ENCODE measurements at places on chromosomes 4 and X. TPM values are rescaled to one million over a fixed set of nuclear protein-coding genes. Genes with fewer than 3 reads are reported as not detected.

Gene UBA1
- 208 TPM for total RNA-seq

Gene NEIL3
- total RNA-seq, result 12.1 TPM

Gene CTAG2
- total RNA-seq, result not detected

Gene MAGEA8
- not detected for total RNA-seq

Gene CTSO
- 1.5 TPM for total RNA-seq

Gene PDLIM5
- 43.1 TPM for total RNA-seq

Gene TMSB15C
- not detected for total RNA-seq

Gene EVC
- 12.5 TPM for total RNA-seq

Gene GLRB
- 1.2 TPM for total RNA-seq

Gene RIPPLY1
- not detected for total RNA-seq

Gene CLCN4
- 3.6 TPM for total RNA-seq

Gene HTN1
- not detected for total RNA-seq

Gene FRMPD4
- total RNA-seq, result 0.04 TPM

Gene CYBB
- not detected for total RNA-seq

Gene HELQ
- 4.5 TPM for total RNA-seq

Gene ENPP6
- not detected for total RNA-seq

Gene MAGED4
- total RNA-seq, result 11.3 TPM

Gene USP17L10
- not detected for total RNA-seq

Gene OTUD5
- total RNA-seq, result 60.4 TPM

Gene RNF128
- total RNA-seq, result 0.12 TPM

Gene GPR82
- not detected for total RNA-seq

Gene SLC16A2
- total RNA-seq, result 24.6 TPM

Gene SPATA4
- 0.22 TPM for total RNA-seq

Gene BEND2
- not detected for total RNA-seq

Gene MAGEA1
- total RNA-seq, result 0.23 TPM

Gene FBXW7
- 5.7 TPM for total RNA-seq

Gene CDX4
- not detected for total RNA-seq

Gene SERTM2
- total RNA-seq, result not detected

Gene FREM3
- not detected for total RNA-seq

Gene MTM1
- total RNA-seq, result 6.4 TPM

Gene AR
- total RNA-seq, result 2.9 TPM

Gene STOX2
- 2.4 TPM for total RNA-seq

Gene NDUFC1
- total RNA-seq, result 68.5 TPM

Gene ZCCHC18
- total RNA-seq, result 0.29 TPM

Gene CSAG2
- total RNA-seq, result not detected

Gene NRK
- not detected for total RNA-seq

Gene STATH
- total RNA-seq, result not detected
